ENCODE measurements at places on chromosomes 12 and 14. TPM values are rescaled to one million over a fixed set of nuclear protein-coding genes. Genes with fewer than 3 reads are reported as not detected.

The RHOJ gene
- polyA plus RNA-seq = not detected

The NGDN gene
- 26.8 TPM for polyA plus RNA-seq

The CFAP251 gene
- 0.08 TPM for polyA plus RNA-seq

The SLC5A8 gene
- polyA plus RNA-seq = not detected

The SMOC1 gene
- polyA plus RNA-seq = not detected

The IKZF4 gene
- 1.3 TPM for polyA plus RNA-seq

The AKAP3 gene
- 0.08 TPM for polyA plus RNA-seq

Measured in CD14-positive monocyte (primary cell).